ENCODE measurements at places on chromosomes 4 and X.

- DNase-seq: no peak
Measured at GRCh38 chr4:67725981-67726380, 25.0 kb upstream of the UBA6 start.

GRCh38 chr4:67593741-67594175, 35.2 kb downstream of the STAP1 start:
- DNase-seq: peak; percentile 20

DNA sequence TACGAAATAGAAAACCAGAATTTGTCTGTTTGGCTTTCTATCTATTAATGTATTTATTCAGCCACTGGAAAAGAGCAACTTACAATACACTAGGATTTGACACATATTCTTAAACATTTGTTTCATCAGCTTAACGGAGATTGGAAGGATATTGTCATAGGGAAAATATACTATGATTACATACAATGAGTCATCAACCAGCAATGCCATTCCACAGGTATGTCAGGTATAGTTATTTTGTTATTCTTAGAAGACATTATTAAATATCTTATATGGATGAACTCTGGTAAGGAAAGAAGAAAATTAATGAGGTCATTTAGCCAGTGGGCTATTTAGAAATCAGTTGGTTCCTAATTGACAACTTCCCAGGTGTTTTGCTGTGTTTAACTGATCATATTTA, 926.6 kb downstream of the STIM2 start:
- no peak for DNase-seq

DNA sequence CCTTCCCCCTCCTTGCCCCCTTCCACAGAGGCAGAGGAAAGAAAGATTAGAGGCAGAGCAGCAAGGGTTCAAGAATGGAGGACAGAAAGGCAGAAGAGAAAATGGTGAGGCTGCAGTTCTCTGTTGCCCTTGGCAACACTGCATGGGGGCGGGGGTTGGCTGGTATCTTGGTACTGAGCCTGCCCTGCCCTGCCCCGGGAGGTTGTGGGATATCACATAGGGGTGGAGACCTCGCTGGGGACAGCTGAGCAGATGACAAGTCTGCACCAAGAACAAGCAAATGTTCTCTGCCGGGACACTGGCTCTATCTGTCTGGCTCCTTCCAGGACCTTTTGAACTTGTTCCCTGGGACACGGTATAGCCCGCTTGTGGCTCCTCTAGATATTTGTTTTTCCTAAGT, 39.8 kb downstream of the NHS start:
- DNase-seq: no peak

DNA sequence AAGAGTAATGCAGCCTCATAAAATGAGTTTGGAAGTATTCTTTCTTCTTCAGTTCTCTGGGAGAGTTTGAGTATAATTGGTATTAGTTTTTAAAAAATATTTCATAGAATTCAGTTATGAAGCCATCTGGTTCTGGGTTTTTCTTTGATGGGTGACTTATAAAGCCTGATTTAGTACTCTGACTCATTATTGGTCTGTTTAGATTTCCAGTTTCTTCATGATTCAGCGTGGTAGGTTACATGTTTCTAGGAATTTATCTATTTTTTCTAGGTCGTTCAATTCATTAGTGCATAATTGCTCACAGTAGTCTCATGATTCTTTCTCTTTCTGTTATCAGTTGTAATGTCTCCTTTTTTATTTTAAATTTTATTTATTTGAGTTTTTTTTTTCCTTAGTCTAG, 111.2 kb downstream of the CEP44 start:
- no peak for DNase-seq

GRCh38 chrX:148804579-148805355, 304.4 kb downstream of the AFF2 start:
- no peak for DNase-seq

DNA sequence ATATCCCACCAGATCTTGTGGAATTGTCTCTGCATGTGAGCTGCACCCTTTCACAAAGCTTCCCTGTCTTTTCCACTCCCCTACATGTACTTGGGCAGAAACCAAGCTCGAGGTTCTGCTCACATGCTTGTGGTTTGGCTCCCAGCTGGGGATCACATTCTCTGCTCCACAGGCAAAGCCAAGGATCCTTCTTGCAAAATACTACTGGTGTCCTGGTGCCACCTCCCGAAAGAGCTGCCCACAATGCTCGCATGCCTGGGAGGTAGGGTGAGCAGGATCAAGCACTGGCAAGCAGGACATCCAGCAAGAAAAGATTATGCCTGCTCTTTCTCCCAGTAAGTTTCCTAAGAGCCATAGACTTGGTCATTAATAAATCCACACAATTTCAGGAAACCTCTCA, 45.1 kb upstream of the PPARGC1A start:
- no peak for DNase-seq

- DNase-seq: no peak
Measured at GRCh38 chrX:54695231-54695630, 102.8 kb downstream of the ITIH6 start.

DNA sequence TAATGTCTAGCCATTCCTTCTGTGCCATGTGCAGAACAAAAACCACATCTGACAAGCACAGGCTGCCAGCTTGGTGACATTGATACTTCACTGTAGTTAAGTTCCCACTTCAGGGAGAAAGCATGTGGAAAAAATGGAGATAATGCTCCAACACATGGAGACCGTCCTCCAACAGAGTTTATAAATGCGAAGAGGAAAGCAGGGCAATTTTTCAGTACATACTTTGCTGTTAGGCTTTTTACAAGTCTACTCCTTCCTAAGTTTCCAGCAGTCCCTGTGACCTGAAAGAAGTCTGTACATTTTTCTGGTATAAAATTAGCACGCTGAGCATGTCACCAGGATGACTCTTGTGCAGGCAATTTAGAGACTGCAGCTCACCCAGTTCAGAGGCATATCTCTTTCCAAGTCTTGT, 766.9 kb upstream of the IGFBP7 start:
- no peak for DNase-seq

- no peak for DNase-seq
Measured at GRCh38 chrX:132565273-132565672, 76.4 kb upstream of the MBNL3 start.

Data from GF-D8 (cell line).